ENCODE measurements at places on chromosomes 12 and 14.

DNA sequence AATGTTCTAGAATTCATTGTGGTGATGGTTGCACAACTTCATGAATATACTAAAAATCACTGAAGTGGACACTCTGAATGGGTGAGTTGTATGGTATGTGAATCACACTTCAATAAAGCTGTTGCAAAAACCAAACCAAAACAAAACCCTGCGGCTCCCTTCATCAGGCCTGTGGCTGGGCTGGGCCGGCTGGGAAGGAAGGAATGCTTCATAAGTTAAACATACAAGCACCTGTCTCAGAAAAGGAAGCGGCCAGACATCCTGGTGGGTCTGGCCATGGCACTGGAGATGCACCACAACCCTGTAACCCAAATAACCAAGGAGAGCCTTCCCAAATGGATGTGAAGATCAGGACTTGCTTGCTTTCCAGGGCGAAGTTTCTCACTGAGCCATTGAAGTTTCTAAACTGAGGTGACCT lies 34.9 kb downstream of the TTC7B start:
- H3K27ac ChIP-seq: no peak overlapping the region
- H3K4me1 ChIP-seq: no peaks in the 10 kb centered on the region
- DNase-seq: no peak
- no peak overlapping the region for H3K4me3 ChIP-seq
- H3K27me3 ChIP-seq: no peaks in the 10 kb centered on the region

DNA sequence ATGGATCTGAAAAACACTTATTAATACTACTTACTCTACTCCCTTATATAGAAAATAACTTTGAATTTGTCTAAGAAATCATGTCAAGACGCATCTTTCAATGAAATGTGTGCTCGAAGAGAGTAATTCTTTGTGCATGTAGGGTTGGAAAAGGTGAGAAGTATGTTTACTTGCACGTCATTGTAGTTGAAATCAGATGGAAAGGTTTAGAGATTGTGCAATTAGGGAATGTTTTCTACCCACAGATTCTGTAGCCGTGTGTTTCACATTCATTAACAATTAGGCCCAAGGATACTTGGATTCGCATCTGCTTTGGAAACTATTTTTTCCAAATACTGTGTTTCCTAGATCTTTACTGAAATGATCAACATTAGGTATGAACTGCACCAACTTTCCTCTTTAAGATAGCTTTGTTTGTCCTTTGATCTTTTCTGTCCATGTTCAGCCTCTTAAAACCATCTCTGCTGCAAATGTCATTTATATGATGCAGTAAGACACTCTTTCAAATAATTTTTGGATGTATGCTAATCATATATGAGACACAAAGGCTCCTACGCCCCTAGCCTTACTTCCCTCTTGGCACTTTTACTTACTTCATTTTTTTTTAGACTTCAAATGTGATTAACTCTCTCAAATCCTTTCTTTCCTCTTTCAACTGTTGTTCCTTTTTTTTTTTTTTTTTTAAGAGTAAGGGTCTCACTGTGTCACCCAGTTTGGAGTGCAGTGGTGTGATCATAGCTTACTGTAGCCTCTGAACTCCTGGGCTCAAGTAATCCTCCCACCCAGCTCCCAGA lies 58.0 kb upstream of the PSMA6 start:
- H3K27me3 ChIP-seq: no peaks in the 10 kb centered on the region
- no peak overlapping the region for H3K4me3 ChIP-seq
- no peak for DNase-seq
- no peaks in the 10 kb centered on the region for H3K4me1 ChIP-seq

DNA sequence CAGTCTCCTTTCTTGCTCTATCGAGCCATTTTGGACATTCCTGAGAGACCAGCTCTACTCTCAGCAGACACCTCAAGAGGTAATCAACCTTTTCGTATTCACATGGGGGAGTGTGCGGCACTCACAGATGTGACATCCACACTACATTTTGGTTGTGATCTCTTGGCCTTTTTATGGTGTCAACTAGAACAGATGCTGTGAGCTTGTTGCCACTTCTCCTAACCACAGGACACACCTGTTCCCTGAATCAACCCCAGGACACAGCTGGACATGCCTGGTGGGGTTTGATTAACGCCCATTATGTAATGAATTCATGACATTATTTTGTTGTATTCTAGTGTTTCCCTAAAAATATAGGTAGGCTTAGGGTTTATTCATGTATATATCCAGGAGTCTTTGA lies 1143.6 kb downstream of the TMEM121 start:
- H3K4me1 ChIP-seq: no peaks in the 10 kb centered on the region
- no peaks in the 10 kb centered on the region for H3K36me3 ChIP-seq
- H3K27me3 ChIP-seq: no peaks in the 10 kb centered on the region
- H3K27ac ChIP-seq: no peak overlapping the region
- DNase-seq: no peak

GRCh38 chr14:52741865-52742264 lies 11.9 kb downstream of the STYX start:
- H3K4me3 ChIP-seq: no peak overlapping the region
- no peak for DNase-seq
- no peak overlapping the region for H3K27ac ChIP-seq
- H3K36me3 ChIP-seq: no peaks in the 10 kb centered on the region
- H3K4me1 ChIP-seq: no peaks in the 10 kb centered on the region

DNA sequence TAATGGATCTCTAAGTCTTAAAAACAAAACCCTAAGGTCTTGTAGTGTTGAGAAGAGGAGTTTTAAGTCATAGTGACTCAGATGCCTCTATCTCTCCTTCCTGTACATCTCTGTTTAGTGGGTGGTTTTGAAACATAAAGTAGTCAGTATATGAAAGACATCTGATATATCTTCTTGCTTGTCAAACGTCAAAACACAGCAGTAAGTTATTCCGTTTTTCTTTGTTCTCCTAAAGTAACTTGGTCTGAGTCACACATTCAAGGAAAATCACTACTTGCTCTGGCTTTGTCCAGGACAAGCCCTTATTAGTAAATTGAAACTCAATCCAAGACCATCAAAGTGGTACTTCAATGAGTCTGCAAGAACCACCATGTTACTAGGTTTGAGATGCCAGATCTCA lies 1172.5 kb downstream of the BCL11B start:
- no peaks in the 10 kb centered on the region for H3K4me1 ChIP-seq
- H3K27me3 ChIP-seq: no peaks in the 10 kb centered on the region
- no peak for DNase-seq
- H3K36me3 ChIP-seq: no peaks in the 10 kb centered on the region
- H3K4me3 ChIP-seq: no peak overlapping the region

DNA sequence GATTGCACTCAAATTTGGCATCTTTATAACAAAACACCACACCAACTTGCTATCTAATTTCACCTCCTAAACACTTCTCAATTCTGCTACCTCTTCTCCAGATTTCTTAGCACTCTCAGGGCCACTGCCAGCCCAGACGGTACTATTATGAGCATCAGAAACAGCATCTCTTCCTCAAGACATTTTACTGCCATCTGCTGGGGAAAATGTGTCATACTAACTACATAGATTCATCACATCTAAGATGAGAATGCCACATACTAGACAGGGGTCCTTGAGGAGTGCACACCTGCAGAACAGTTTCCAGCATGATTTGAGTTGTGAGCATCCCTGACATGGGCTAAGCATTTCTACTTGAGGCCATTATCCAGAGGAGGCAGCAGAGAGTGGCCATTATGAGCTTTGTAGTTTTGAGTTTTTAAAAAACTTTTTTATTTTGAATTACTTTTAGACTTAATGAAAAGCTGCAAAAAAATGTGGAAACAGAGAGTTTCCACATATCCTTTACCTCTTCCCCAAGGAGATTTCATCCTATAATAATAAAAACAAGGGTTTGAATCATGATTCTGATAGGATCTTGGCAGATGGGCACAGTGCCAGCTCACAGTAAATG lies 15.1 kb upstream of the GRIP1 start:
- no peaks in the 10 kb centered on the region for H3K27me3 ChIP-seq
- H3K4me1 ChIP-seq: no peaks in the 10 kb centered on the region
- no peak overlapping the region for H3K27ac ChIP-seq

DNA sequence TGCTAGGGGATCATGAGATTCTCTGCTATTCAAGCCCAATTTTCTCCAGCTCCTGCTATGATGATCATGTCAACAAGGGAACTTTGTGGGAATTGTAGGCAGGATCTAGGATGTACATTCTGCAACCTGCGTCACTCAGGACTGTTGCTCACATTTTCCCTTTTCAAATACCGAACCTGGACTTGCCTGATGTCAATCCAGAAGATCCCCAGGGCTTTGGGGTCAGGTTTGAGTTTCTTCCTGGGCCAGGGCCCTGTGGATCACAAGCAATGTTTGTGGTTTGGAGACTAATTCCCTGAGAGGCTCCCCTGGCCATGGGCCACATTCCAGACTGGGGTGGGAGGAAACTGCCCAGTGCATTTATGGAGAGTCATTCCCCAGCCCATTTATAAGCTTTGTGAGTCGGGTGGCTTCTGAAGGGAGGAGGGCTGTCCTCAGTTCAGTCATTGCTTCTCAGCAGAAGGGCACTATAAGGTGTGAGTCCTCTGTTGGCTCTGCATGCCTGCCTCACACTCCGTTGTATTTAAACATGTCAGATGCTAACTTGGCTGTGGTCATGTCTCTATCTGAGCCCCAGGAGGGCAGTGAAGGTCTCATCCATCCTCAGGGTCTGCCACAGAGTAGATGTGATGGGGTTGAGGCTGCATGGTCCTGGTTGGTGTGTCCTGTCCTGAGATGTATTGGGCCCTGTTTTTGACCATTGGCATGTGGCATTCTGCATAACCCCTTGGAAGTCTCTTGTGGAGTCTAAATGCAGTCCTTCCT lies 6.5 kb downstream of the KRT86 start:
- no peaks in the 10 kb centered on the region for H3K36me3 ChIP-seq
- H3K4me1 ChIP-seq: no peaks in the 10 kb centered on the region
- H3K27me3 ChIP-seq: no peaks in the 10 kb centered on the region
- no peak for DNase-seq

- no peak overlapping the region for H3K27ac ChIP-seq
- no peak overlapping the region for H3K4me3 ChIP-seq
- no peak for DNase-seq
- no peaks in the 10 kb centered on the region for H3K36me3 ChIP-seq
- H3K4me1 ChIP-seq: no peaks in the 10 kb centered on the region
Observed at GRCh38 chr12:128250096-128250495, 16.9 kb upstream of the TMEM132C start.

GRCh38 chr12:120356567-120357030 lies 12.4 kb downstream of the MSI1 start:
- peak; percentile 96 for DNase-seq
- H3K27ac ChIP-seq: no peak overlapping the region
- H3K36me3 ChIP-seq: peaks cover 11% of the 10 kb centered on the region
- no peaks in the 10 kb centered on the region for H3K27me3 ChIP-seq

GRCh38 chr14:103180331-103180730 lies 57.1 kb downstream of the TNFAIP2 start:
- H3K27ac ChIP-seq: no peak overlapping the region
- no peaks in the 10 kb centered on the region for H3K4me1 ChIP-seq
- no peak overlapping the region for H3K4me3 ChIP-seq
- H3K36me3 ChIP-seq: no peaks in the 10 kb centered on the region

- H3K36me3 ChIP-seq: no peaks in the 10 kb centered on the region
- H3K4me1 ChIP-seq: no peaks in the 10 kb centered on the region
- DNase-seq: no peak
- H3K4me3 ChIP-seq: no peak overlapping the region
Observed at GRCh38 chr14:31395572-31396205, 24.7 kb downstream of the HEATR5A start.

DNA sequence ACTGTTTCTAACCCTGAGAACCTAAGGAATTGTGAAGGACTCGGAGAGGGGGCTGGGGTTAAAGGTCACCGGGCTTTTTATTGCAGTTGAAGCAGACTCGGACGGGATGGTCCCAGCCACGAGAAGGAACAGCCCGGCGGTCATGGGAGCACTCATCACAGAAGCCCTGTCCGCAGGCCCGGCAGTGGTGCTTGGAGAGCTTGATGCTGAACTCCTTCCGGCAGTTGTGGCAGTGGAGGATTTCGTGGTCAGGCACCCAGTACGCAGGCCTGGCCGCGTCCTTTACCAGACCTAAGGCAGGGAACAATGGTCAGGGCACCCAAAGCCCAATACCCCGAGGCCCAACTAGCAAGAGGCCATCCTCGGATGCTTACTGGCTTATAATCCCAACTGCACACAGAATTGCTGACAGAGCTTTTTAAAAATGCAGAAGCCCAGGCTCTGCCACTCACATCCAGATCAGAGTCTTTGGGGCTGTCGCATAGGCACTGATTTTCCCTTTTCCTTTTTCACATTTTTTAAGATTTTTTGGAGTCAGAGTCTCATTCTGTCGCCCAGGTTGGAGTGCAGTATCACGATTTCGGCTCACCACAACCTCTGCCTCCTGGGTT lies 44.7 kb downstream of the DCAF4 start:
- no peak overlapping the region for H3K27ac ChIP-seq
- H3K36me3 ChIP-seq: peaks cover 4% of the 10 kb centered on the region
- no peaks in the 10 kb centered on the region for H3K4me1 ChIP-seq
- DNase-seq: no peak
- no peaks in the 10 kb centered on the region for H3K27me3 ChIP-seq
- H3K4me3 ChIP-seq: no peak overlapping the region

DNA sequence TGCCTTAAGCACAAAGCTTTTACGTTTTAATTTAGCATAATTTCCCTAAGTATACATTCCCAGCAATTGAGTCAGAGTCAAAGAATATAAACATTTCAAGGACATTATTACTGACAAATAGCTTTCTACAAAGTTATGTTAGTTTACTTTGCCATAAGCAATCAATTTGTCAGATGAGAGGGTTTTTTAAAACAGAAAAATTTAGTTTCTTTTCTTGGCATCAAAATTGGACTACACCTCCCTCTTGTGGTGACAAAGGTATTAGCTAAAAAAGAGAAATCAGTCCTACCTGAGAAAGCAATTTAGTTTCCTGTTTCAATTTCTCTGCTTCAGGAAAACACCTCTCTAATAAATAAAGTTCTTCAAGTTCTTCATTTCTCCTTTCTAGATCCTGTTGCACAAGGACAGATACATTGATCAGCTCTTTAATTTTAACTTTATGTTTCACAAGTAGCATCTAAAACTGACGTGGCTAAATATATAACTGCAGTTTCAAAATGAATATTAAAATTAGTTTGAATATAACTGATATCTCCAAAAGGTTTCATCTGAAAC lies 39.9 kb downstream of the DNAI7 start:
- no peaks in the 10 kb centered on the region for H3K36me3 ChIP-seq
- no peaks in the 10 kb centered on the region for H3K4me1 ChIP-seq
- H3K4me3 ChIP-seq: no peak overlapping the region

GRCh38 chr14:88935083-88935482 lies 110.6 kb downstream of the TTC8 start:
- H3K27ac ChIP-seq: no peak overlapping the region
- no peaks in the 10 kb centered on the region for H3K4me1 ChIP-seq
- H3K36me3 ChIP-seq: no peaks in the 10 kb centered on the region
- no peak overlapping the region for H3K4me3 ChIP-seq
- H3K27me3 ChIP-seq: no peaks in the 10 kb centered on the region

DNA sequence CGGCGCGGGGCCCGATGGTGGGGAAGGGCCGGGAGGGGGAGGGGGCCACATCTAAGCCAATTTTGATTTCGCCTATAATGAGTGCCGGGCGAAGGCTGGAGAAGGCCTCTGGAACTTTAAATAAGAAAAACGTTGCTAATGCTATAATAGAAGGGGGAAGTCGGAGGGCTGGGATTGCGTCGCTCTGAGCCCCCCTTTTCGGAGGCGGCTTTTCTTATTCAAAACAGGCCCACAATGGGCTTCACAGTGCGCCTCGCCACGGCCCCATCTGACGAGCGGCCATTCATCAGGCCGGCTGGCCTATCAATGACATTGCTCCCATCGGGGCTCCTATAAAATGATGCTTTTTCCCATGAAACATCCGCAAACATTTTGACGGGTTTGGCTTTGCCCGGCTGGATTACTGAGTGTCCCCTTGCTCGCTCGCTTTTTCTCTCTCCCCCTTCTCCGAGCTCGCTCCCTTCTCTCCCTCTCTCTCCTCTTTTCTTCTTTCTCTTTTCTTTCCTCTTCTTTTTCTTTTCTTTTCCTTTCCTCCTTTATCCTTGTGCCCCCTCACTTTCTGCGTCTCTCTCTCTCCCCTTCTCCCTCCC lies at the start of gene RFX4:
Gene RFX4 (plus strand): TSS at position 364 of the 590 bp plus-strand sequence. CDS start 317 bp downstream, outside the sequence.
- DNase-seq: peak; percentile 51
- peak within 1 kb of the TSS; percentile 68 for H3K4me3 ChIP-seq
- peaks cover 66% of the 10 kb centered on the region for H3K27me3 ChIP-seq
- H3K4me1 ChIP-seq: no peaks in the 10 kb centered on the region

All from mesendoderm (in vitro differentiated cells).